ENCODE measurements at places on chromosomes 6 and 20. TPM values are rescaled to one million over a fixed set of nuclear protein-coding genes. Genes with fewer than 3 reads are reported as not detected.

The C20orf202 gene
- 1.7 TPM for total RNA-seq

The LPA gene
- not detected for total RNA-seq

The RAMACL gene
- 4.7 TPM for total RNA-seq

The DDO gene
- total RNA-seq: 1.6 TPM

The TCP11 gene
- total RNA-seq: not detected

The HFE gene
- total RNA-seq: 10.1 TPM

The POLR1H gene
- 19.1 TPM for total RNA-seq

The MUCL3 gene
- total RNA-seq: not detected

The TTI1 gene
- 20.1 TPM for total RNA-seq

The WDR46 gene
- total RNA-seq: 42.6 TPM

The BMP7 gene
- total RNA-seq: not detected

The MRPS26 gene
- total RNA-seq: 46.6 TPM

The CDH4 gene
- not detected for total RNA-seq

The SLC16A10 gene
- 32.4 TPM for total RNA-seq

The ABHD16B gene
- total RNA-seq: not detected

The BCAS1 gene
- 3.6 TPM for total RNA-seq

The BFSP1 gene
- 3.0 TPM for total RNA-seq

The RCAN2 gene
- total RNA-seq: 289 TPM

The HCRTR2 gene
- total RNA-seq: not detected

The MROH8 gene
- 1.6 TPM for total RNA-seq

The GABRR1 gene
- 5.4 TPM for total RNA-seq

The APCDD1L gene
- 9.2 TPM for total RNA-seq

The OR2H2 gene
- not detected for total RNA-seq

The DSE gene
- total RNA-seq: 46.7 TPM

The WFDC2 gene
- total RNA-seq: not detected

The MLN gene
- not detected for total RNA-seq

The TPX2 gene
- 1.5 TPM for total RNA-seq

The SIM1 gene
- total RNA-seq: not detected

The BAG2 gene
- total RNA-seq: 15.7 TPM

The SH3BGRL2 gene
- 24.1 TPM for total RNA-seq

The EYA2 gene
- 3.8 TPM for total RNA-seq

The ARHGAP40 gene
- total RNA-seq: not detected

The RAET1G gene
- not detected for total RNA-seq

The TBX18 gene
- 85.4 TPM for total RNA-seq

The SLC25A27 gene
- total RNA-seq: 52.8 TPM

The PCSK2 gene
- 16.2 TPM for total RNA-seq
